SIG-M5 (cell line): ENCODE measurements at places on chromosomes 13 and 19.
A peak's percentile ranks its signal among the peaks of the same experiment; 100 is the strongest.

- DNase-seq: no peak
Observed at GRCh38 chr19:53965091-53965490, 2.4 kb downstream of the CACNG8 start.

GRCh38 chr19:35015270-35015953 is 14.9 kb upstream of the SCN1B start:
- DNase-seq: no peak

GRCh38 chr19:43664018-43664417 is 6.0 kb downstream of the PLAUR start:
- no peak for DNase-seq

DNA sequence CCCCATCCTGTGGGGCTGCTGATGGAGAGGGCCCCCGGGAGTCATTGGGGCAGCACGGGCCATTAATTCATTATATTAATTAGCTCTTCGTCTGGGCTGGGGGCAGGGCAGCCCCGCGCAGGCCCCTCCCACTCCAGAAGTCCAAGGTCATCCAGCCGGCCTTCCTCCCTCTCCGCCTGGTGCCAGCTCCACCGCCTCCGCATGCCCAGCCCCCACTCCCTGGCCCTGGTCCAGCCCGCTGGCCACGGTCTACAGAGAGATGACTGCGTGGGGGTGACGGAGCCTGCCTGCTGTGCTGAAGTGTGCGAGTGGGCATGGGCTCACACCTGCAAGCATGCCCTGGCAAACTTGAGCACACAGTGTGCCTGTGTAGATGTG is 8.8 kb downstream of the IGLON5 start:
- no peak for DNase-seq

DNA sequence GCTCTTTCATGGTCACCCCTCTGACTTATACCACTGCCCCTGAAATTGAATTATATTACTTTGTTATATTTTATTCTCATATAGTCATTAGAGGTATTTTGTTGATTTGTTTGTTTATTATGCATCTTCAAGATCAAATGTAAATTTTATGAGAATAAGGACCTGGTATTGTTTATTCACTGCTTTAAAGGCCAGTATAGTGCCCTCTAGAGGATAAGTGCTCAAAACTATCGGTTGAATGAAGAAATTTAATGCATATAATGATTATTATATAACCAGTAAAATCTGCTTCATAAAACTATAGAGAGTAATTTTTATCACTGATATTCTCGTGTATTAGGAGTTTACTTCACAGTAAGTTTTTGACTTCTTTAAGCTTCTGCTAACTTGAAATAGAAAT is 1401.9 kb downstream of the SLITRK1 start:
- DNase-seq: no peak

DNA sequence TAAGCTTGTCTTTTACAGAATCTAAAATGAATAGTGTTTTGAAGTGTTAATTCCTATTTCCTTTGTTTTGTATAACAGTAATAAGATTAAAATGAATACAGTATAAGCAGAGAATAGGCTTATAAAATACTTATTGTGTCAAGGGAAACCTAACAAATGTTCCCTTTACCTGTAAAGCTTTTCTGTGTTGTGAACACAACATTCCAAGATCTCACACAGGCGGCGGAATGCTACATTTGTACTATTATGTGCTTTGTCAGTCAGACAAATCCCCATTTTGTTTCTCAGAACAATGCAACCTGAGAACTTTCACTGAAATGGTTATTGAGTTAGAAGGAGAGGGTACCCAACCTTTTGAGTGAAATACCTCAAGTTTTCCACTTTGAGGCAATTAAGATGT is 1170.3 kb downstream of the OLFM4 start:
- no peak for DNase-seq

GRCh38 chr19:7099597-7099921 is 30.1 kb downstream of the ZNF557 start:
- no peak for DNase-seq

- no peak for DNase-seq
Observed at GRCh38 chr13:39509616-39510315, 93.2 kb downstream of the LHFPL6 start.

- no peak for DNase-seq
Observed at GRCh38 chr13:29925457-29926097, 75.2 kb upstream of the UBL3 start.

DNA sequence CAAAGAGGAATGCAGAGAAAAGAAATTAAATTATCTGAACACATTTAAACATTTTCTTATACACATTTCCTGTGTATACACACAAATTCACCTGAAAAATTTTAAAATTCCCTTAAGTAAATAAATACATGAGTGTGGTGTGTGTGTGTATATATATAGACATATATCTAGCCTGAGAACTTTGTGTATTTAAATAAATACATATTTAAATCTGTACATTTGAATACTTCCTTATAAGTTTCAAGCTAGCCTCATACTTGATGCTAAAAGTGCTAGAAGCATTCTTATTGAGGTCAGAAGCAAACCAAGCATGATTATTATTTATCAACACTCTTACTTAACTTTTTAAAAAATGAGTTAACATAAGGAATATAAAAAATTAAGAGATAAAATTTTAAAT is 260.7 kb downstream of the NHLRC3 start:
- DNase-seq: no peak

- DNase-seq: no peak
Observed at GRCh38 chr13:31591642-31592233, 147.6 kb upstream of the RXFP2 start.

- no peak for DNase-seq
Observed at GRCh38 chr13:26710166-26710565, 50.4 kb downstream of the GPR12 start.

DNA sequence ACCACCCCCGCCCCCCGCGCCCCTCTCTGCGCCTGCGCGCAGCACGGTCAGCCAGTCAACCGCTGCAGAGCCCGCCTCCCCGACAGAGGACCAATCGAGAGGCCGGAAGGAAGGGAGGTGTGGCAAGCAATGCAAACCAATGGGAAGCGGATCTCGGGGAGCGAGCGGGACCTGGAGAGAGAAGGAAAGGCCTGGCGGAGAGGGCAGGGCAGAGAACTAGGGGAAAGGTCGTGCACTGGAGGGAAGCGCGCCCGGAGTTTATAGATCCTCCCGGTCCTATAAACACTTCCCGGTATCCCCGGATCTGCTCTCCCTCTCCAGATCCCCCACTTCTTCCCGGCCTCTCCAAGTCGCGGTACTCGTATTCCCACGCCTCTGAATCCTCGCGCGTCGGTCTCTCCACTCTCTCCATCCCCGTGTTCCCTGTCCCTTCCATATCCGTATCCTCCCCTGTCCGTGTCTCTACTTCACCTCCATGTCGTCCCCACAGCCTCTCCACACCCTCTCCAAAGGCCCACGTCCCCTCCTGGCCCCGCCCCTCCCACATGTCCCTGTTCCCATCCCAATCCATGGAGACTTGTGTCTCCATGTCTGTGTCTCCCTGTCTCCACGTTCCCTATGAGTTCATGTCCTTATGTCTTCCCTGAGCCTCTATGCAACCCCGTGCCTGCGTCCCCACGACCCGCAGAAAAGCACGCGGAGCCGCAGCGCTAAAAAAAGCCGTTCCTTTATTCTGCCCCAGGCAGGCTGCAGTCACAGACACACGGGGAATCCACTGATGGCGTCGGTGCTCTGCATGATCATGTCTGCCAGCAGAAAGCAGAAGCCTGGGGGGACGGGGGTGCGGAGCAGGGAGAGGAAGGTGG is 434 bp upstream of the ETFB start:
- DNase-seq: peak; percentile 60

GRCh38 chr19:49224879-49225278 is 67.3 kb downstream of the TRPM4 start:
- no peak for DNase-seq

- DNase-seq: no peak
Observed at GRCh38 chr13:108950333-108951010, 321.1 kb downstream of the MYO16 start.

DNA sequence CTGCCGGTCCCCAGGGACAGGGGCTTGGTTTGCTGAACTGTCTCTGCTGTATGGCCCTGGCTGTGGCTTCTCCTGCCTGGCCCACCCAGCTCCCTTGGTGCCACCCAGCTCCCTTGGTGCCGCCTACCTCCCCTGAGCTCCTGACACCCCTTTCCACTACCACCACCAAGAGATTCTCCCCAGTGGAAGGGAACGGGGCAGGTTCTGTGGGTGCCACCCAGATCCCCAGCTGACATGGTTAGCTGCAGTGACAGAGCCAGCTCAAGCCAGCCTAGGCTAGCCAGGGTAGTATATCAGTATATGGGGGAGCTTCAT is 28.5 kb upstream of the POP4 start:
- DNase-seq: no peak

- peak; percentile 15 for DNase-seq
Observed at GRCh38 chr13:51451467-51452360, 1.1 kb downstream of the INTS6 start.

DNA sequence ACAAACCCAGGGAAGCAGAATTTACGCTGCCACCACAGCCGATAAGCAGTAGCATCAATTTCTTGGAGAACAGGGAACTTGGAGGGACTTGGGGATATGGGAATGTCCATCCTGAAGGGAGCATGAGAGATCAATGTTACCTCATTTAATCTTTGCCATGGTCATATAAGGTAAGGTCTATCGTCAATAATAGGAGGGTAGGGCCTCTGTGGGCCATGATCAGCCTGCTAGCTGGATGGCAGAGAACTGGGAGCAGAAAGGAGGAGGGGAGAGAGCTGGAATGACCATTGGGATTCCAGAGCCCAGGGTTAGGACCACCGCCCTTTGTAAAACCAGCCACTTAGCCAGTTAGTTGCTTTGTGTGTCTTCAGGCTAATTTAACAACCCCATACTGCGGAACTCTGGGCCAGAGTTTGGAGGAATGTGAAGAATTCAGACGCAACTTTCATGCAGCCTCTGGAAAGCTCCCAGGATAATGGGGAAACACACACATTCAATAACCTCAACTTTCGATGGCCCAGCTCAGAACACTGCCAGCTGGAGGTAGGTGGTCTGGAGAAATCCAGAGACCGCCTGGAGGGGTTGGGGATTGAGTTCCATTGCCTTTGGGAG is 40.3 kb downstream of the ZNF557 start:
- no peak for DNase-seq

DNA sequence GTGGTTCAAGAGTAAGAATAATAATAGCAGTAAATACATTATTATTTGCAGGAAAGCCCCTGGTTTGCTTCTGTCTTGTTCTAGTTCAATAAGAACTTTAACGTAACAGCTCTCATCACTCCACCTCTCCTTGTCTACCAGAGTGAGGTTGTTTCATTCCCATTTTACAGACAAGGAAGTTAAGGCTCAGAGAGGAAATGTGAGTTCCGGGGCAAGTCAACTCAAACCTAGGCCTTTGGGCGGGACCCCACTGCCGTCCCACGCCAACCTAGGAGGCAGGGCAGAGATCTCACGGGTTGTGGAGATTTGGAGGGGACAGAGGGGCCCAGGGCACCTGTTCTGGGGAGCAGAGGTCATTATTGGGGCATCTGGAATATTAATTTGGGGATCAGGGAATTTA is 1.5 kb downstream of the MAP4K1 start:
- DNase-seq: no peak

DNA sequence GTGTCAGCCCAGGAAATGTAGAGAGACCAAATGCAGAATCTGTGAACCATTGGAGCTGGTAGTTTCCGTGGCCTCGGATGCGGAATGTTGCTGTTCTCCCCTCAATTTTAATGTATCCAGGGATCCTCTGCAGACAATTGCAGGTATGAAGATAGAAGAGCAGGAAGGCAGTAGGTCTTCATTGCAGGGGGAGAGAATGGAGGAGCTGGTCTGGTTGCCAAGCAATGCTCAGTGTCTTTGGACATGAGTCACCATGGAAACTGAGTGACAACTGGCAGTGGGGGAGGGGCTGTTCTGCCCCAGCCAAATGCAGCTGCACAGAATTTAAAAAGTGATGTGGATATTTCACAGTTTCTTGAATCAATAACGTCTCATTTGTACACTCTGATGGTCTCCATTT is 56.1 kb upstream of the ZNF835 start:
- no peak for DNase-seq

GRCh38 chr13:114166381-114167131 is 12.5 kb upstream of the CFAP97D2 start:
- no peak for DNase-seq

GRCh38 chr13:85582890-85583289 is 216.3 kb downstream of the SLITRK6 start:
- DNase-seq: no peak

DNA sequence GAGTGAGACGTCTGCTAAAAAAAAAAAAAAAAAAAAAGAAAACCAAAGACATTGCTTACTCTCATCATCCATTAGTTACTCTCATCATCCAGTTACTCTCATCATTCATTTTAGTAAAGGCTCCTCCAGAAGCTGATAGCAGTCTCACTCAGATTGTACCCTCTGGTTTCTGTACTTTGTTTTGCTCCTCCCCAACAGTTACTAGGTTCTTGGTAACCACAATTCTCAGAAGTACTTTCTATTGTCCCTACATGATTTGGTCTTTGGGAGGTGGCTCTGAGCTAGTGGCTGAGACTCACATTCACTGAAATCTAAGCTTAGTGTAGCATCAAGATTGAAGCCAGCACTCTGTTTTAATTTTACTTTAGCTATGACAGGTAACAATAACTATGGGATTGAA is 14.3 kb downstream of the ERICH4 start:
- DNase-seq: no peak

- DNase-seq: no peak
Observed at GRCh38 chr13:69108486-69108885, 999.1 kb upstream of the ATXN8OS start.

DNA sequence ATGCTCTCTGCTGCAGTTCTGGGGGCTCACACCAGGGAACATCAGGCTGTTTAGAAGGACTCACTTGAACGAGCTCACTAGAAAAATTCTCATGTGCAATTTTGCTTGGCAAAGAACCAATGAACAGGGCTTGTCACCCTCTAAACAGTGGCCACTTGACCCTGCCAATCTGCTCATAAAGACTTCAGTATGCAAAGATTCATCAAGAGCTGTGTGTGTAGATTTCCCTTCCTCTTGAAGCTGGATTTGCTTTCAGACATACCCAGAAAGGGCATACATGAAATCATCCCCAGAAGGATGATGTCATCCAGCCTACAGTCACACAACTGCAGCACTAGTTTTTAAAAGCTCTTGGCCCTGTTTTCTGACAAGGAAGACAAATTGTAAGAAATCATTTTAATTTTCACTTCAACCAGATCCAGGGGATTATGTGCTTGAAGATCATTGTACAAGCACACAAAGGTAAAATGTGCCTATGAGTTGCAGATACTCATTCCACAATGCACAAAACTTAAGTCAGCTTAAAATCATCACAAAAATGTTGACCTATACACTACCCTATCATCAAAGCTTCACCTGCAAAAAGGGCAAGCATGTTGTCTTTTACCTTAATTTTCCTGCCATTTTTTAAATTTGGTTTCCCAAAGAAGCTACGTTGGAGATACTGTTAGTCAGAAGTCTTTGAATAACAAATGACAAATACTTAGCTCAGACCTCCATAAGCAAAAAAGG is 5.2 kb upstream of the STK24 start:
- no peak for DNase-seq

DNA sequence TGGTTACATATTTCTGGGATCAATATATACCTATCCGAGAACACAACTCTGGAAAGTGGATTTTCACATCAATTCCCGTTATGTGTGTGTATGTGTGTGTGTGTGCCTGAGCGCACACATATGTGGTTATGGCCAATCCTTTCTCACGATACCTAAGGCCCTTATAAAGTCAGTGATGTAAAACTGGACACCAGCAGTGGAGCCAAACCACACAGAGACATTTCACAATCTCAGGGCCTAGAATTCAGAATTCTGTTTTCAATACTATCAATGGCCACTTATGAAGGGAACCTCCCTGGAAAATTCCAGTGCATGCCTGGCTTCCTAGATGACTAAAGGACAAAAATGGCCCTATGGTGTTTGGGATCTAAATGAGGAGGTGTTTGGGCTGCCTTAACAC is 187.3 kb upstream of the UBL3 start:
- no peak for DNase-seq

- DNase-seq: no peak
Observed at GRCh38 chr19:32719611-32720059, at the start of gene TDRD12. TDRD12 (plus strand) TSS chr19:32719767; CDS start chr19:32720073, 306 bp downstream.
